ENCODE measurements at places on chromosomes 1 and 21.

- peak; percentile 67 for DNase-seq
Observed at GRCh38 chr1:36099681-36100341, 11.1 kb downstream of the ADPRS start.

GRCh38 chr1:65980237-65980636, 187.5 kb downstream of the PDE4B start:
- no peak for DNase-seq

DNA sequence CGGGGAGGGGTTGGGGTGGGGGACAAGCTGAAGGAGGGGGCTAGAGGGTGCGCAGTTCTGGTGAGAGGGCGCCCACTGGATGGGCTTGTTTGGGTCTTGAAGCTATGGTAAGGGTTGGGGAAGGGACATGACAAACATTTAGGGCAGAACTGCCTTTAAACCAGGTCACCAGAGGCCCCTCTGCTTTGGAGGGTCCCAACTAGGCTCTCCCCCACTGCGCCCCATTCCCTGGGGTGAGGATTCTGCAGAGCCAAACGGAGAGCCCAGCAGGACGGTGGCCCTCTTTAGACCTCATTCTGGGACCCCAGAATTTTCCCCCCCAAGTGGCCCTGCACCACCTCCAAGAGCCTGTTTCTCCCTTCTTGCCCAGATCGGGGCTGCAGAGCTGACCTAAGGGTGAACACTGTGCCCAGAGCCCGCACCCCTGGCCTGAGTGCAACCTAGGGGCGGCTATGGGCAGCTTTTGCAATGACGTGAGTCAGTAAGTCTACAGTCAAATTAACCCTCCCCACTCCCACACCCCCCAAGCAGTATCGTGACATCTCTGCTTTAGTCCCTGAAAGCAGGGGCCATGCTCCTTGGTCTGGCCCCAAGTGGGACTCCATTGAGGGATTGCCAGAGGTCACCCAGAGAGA, 593.8 kb downstream of the MATN1 start:
- DNase-seq: no peak

- DNase-seq: no peak
Observed at GRCh38 chr1:80779275-80779674, 1021.5 kb upstream of the ADGRL2 start.

DNA sequence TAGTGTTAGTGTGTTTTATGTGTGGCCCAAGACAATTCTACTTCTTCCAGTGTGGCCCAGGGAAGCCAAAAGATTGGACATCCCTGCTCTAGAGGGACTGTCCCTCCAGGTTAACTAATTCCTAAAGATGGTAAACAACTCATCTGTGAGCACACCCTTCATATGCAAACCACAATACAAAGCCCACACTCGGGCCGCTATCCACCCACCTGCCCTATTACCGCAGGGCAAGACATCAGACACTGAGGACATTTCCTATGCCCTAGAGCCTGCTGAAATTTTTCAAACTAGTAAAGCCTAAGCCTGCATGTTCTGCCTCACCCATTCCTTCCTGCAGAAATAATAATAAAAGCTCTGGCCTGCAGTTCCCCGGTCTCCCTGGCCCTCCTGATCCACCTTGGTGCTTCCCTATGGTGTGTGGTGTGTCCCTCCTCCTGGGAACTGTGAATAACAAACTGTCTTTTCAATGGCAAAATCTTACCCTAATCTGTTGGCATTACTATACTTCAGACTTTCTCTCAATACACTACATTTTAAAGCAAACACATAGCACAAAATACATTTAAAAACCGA, 39.3 kb upstream of the NTPCR start:
- no peak for DNase-seq

DNA sequence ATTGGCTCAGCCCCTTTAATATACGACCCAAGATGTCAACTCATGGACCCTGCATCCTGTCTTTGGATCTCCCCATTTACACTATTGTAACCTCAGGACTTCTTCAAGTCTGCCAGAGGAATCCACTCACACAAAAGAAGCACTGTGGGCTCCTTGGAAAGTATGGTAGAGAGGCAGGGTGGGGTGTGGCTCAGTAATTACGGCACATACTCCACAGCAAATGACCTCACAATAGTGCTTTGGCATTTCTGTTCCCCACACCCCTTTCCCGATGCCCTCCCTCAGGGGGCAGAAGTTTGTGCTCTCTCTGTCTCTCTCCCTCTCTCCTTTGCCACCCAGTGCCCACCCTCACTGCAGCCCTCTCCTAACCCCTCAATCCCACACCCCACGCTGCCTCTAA, 27.8 kb upstream of the IFNAR2 start:
- no peak for DNase-seq

GRCh38 chr1:201019321-201019977, 4.1 kb downstream of the KIF21B start:
- peak; percentile 98 for DNase-seq

DNA sequence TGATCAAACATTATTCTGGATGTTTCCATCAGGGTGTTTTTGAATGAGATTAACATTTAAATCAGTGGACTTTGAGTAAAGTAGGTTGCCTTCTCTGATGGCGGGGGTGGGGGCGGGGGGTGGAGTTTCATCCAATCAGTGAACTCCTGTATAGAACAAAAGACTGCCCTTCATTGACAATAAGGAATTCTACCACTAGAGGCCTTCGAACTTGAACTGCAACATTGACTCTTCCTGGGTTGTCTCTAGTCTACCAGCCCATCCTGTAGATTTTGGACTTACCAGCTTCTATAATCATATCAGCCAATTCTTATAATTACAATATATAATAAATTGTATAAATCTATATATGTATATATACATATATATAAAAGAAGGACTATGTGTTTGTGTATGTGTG, 520.4 kb upstream of the CXADR start:
- DNase-seq: no peak

- no peak for DNase-seq
Observed at GRCh38 chr1:214719207-214719606, 116.2 kb downstream of the CENPF start.

GRCh38 chr1:223401873-223402789, 8.9 kb downstream of the CCDC185 start:
- DNase-seq: no peak

DNA sequence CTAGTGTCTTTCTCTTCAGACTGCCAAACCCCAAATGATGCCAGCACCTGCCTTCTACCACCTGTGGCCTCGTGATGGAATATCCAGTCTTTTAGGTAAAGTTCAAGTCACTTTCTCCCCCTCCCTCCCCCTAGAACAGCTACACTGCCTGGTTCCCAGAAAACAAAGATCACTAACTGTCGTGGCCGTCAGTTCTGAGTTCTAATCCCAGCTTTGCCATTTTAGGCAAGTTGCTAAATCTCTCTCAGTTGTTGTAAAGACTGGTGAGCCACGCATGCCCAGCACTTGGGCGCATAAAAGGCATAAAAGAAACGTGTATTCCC, 648 bp upstream of the TRAPPC3 start:
- no peak for DNase-seq

- no peak for DNase-seq
Observed at GRCh38 chr1:164983023-164983650, 373.4 kb downstream of the LMX1A start.

DNA sequence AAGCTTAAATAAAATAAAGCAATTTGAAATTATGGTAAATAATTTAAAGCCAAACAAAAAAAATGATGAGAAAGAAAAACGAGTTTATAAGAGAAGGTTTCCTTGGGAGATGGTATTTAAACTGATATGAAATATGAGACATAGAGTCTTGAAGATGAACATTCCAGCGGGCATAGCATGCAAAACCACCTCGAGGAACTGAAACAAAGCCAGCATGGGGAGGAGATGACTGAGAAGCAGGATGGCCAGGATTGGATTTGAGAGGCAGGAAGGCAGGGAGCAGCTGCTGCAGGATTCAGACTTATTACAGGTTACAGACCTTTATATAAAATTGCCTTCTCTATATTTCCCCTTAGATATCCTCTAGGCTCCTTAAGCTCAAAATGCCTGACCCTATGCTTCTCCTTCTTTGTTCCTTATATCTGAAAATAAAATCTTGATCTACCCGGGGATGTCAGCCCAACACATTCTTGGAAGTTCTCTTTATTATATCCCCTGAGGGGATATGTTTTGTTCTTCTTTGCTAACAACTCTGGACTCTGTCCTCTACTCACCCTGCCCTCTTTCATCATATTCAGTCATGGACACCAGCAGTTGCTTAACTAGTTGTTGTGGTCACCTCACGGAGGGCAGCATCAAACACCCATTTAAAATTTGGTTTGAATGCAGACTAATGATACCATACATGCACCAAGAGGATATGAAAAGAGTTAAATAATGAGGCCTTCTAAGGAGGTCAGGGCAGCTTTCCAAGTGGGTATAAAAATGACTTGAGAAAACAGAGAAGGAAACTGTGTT, 719.1 kb upstream of the B3GALT2 start:
- DNase-seq: no peak

GRCh38 chr1:217534566-217534965, 96.3 kb downstream of the GPATCH2 start:
- no peak for DNase-seq

GRCh38 chr1:151193856-151194255, 3.9 kb upstream of the VPS72 start:
- DNase-seq: no peak

DNA sequence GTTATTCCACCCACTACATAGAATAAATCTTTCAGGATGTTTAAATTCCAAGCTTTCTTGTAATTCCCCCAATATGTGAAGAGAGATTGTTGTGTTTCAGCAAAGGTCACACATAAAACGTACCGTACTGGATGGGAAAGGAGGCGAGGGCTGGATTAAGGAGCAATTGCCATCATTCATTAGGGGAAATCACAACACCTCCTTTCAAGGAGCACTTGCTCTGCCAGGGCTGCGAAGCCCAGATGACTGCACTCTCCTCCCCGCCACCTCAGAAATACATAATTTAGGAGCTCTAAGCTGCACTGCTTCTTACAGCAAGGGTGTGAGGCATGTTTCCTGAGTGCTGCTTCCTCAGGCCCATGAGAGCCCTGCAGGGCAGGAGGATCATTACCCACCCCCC, 29.6 kb downstream of the MATN1 start:
- DNase-seq: no peak

- no peak for DNase-seq
Observed at GRCh38 chr1:159228554-159228953, 23.9 kb downstream of the ACKR1 start.

- no peak for DNase-seq
Observed at GRCh38 chr1:226590614-226591013, 42.0 kb downstream of the STUM start.

- no peak for DNase-seq
Observed at GRCh38 chr21:33608559-33608958, 20.1 kb upstream of the DONSON start.

DNA sequence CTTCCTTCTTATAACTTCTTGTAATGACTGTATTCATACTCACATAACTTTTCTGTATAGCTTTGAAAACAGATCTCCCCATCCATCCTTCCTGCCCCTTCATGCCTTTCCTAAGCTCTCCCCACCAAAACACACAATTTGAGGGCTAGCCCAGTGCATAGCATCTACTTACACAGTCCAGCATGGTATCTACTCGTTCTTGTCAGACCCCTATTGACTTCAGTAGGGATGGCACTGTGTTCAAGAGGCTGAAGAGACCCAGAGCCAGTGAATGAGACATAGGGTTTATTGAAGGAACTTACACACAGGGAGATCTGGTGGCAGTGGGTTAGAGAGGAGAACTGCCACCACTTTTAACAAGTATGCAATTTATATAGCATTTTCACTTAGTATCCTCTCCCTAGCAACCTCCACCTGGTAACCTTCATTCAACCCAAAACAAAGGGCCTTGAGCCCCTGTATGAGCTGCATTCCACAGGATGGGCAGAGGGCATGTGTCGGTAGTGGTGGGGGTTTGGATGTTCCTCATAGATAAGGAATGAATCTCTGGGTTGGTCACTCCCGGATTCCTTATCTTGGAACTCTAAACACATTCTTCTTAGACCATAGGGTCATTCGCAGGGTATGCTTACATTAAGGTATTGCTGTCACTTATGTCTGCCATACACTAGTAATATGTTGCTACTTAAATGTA, 64.9 kb upstream of the GNG12 start:
- DNase-seq: no peak

DNA sequence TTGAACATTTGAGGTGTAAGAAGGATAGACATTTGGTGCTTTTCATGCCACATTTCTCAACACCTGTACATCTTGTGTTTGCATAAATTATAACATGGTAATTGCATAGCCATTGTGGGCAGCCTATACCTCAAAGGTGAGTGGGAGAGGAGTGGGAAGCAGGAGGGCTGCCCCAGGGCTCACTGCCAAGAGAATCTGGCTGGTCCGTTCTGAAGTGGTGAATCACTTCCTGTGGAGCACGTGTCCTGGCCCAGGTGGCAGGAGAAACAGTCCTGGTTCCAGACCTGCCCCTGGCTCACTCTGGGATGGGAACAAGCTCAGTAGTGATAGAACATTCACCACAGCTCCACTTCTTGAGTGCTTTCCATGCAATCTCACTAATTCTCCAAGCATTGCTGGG, 11.6 kb upstream of the OLFML2B start:
- peak; percentile 32 for DNase-seq

DNA sequence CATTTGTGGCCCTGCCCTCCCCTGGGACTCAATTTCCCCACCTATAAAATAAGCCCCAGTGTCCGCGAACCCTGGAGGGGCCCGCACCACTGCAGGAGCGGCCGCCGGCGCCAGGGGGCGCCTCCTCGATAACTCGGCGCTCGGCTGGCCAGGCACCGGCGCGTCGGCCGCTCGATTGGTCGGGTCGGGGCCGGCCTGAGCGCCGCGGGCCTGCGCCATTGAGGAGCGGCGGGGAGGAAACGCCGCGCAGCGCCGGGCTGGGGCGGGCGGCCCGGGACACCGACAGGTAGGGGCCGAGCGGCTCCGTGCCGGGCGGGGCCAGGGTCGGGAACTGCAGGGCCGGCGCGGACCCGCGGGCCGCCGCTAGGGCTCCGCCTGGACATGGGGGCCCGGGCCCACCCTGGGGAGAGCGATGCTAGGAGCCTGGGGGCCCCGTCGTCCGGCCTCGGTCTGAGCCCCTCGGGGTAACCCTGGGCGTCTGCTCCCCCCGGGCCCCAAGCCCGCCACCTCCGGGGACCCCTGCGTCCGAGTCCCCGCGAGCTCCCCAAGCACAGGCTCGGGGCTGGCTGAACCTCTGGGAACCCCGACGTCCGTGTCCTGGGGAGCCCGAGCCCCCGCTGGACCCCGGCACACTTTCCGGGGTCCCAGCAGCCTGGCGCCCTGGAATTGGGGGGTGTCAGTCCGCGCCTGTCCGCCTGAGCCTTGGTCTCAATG, at the start of gene VPS13D:
TSS of gene VPS13D (plus strand) at position 196 of the 714 bp plus-strand sequence. CDS start 4,237 bp downstream, outside the sequence.
- DNase-seq: peak; percentile 83

GRCh38 chr1:111476761-111477309, 3.1 kb downstream of the C1orf162 start:
- peak; percentile 26 for DNase-seq

DNA sequence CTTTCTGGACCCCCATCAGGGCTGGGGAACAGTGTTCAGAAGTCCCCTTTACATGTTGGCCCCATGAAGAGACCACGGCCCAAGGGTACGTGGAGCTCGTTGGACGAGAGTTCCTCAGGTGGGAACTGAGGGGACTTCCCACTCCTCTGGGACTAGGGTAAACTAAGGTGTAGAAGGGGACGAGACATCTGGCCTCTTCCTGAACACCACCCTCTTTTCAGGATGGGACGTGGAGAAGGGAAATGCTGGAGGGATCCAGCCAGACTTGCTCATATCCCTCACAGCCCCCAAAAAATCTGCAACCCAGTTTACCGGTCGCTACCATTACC, 2.0 kb downstream of the NAXE start:
- no peak for DNase-seq
